ENCODE measurements at places on chromosomes 2 and 18. TPM values are rescaled to one million over a fixed set of nuclear protein-coding genes. Genes with fewer than 3 reads are reported as not detected.
A peak's percentile ranks its signal among the peaks of the same experiment; 100 is the strongest.

Gene IL1RL2
- total RNA-seq, result not detected

Gene ERMN
- not detected for total RNA-seq

Gene GAL3ST2
- not detected for total RNA-seq

Gene RAB6C
- not detected for total RNA-seq

Gene NPAS2
- 5.2 TPM for total RNA-seq

Gene MC2R
- total RNA-seq, result not detected

Gene LIPG
- 3.7 TPM for total RNA-seq

Gene L3MBTL4
- not detected for total RNA-seq

Gene MYCN
- total RNA-seq, result not detected

Gene ZNF2
- 4.1 TPM for total RNA-seq

Gene UGT1A5
- not detected for total RNA-seq

GRCh38 chr2:7899241-7899640, 782.6 kb upstream of the ID2 start:
- no peak for DNase-seq

DNA sequence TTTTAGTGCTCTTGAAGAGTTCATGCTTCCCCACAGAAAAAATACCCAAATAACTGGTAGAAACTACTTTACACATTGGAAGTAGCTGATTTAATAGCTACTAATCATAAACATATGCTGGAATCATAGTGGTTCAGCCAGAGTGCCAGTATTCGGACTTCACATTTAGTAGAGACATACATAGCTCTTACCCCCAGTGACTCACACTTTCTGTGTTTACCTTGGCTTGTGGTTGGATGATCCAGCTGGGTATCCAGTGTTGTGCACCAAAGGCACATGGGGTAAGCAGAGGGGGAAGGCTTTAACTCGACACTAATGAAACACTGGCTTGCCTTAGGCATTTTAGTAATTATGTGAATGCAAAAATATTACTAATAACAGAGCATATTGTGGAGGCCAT, 18.1 kb downstream of the ARHGAP28 start:
- DNase-seq, result peak; percentile 70

DNA sequence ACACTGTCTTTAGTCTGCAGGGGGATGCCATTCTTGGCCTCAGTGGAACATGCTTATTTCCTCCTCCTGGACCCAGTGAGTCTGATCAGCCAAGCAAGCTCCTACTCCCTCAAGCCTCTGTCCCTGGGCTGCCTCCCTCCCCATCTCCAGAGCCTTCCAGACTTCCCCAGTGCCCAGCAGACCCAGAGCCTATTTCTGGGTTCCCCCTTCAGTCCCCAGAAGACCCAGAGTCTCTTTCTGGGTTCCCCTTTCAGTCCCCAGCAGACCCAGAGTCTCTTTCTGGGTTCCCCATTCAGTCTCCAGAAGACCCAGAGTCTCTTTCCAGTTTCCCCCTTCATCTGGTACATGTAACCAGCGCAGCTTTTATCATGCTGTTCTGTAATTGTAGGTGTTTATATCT, 17.0 kb upstream of the PKDCC start:
- no peak for DNase-seq

DNA sequence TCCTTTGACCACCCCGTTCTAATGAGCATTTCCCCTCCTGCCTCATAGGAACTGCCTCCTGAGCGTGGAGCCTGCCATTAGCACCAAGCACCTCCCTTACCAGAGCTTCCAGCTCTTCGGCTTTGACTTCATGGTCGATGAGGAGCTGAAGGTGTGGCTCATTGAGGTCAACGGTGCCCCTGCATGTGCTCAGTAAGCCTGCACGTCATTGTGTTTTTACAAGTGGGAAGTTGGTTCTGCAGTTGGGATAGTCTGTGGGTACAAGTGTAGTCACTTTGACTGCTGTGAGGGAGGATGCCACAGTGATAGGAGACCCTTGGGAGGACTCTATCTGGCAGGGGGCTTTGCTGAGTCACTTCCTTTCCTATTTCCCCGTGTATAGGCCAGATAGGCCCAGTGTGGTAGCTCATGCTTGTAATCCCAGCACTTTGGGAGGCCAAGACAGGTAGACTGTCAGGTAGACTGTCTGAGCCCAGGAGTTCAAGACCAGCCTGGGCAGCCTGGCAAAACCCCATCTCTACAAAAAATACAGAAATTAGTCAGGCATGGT, 22.0 kb upstream of the POLR1B start:
- no peak for DNase-seq

GRCh38 chr2:48725696-48726494, 29.6 kb downstream of the LHCGR start:
- no peak for DNase-seq

GRCh38 chr2:20584399-20585358, 66.2 kb downstream of the HS1BP3 start:
- peak; percentile 98 for DNase-seq

GRCh38 chr2:215793747-215794595, 219.4 kb downstream of the MREG start:
- peak; percentile 84 for DNase-seq

- DNase-seq, result no peak
Observed at GRCh38 chr2:65503746-65504145, 71.3 kb upstream of the SPRED2 start.

GRCh38 chr2:222352981-222353380, 54.2 kb upstream of the PAX3 start:
- no peak for DNase-seq

- DNase-seq, result no peak
Observed at GRCh38 chr18:53603276-53603675, 621.2 kb downstream of the MBD2 start.

- peak; percentile 7 for DNase-seq
Observed at GRCh38 chr2:102770506-102770905, 8.7 kb downstream of the TMEM182 start.

DNA sequence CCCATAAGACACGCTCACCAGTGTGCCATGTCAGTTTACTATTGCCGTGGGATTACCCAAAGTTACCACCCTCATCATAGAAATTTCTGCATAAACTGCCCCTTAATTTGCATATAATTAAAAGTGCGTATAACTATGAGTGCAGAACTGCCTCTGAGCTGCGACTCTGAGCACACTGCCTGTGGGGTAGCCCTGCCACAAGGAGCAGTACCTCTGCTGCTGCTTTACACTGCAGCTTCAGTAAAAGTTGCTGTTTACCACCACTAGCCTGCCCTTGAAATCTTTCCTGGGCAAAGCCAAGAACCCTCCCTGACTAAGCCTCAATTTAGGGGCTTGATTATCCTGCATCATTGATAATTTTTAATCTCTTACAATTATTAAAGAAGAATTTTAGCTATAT, 213.9 kb upstream of the MAP2 start:
- no peak for DNase-seq

DNA sequence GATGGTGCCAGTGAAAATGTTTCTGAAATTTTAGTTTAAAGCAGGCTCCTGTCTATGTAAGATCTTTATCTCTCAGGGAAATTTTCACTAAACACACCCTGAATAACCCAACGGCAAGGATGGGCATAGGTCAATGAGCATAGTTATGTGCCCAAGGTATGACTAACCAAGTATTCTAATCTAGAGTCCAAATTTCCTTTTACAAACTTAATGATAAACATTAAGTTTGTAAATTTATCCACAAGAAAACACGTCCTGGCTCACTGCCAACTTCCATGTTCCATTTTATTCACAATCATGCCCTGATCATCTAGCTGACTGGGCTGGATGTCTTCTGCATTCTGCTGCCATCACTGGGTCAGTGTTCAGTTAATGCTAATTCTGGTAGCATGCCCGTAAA, 151.2 kb downstream of the SRBD1 start:
- no peak for DNase-seq

DNA sequence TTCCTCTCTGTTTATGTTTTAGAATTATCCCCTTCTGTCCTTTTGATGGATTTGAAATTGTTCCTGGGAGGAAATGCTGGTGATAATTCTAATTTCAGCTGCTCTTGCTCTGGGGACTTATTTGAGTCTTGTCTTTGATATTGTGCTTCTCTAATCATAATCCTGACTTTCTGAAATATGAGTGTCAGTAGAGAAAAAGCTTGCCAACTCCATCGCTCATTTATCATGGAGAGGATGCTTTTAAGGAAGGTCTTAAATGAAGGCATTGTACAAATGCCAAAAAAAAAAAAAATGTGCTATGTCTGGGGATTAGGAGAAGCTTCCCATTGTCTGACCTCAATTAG, 159.5 kb downstream of the NYAP2 start:
- no peak for DNase-seq

DNA sequence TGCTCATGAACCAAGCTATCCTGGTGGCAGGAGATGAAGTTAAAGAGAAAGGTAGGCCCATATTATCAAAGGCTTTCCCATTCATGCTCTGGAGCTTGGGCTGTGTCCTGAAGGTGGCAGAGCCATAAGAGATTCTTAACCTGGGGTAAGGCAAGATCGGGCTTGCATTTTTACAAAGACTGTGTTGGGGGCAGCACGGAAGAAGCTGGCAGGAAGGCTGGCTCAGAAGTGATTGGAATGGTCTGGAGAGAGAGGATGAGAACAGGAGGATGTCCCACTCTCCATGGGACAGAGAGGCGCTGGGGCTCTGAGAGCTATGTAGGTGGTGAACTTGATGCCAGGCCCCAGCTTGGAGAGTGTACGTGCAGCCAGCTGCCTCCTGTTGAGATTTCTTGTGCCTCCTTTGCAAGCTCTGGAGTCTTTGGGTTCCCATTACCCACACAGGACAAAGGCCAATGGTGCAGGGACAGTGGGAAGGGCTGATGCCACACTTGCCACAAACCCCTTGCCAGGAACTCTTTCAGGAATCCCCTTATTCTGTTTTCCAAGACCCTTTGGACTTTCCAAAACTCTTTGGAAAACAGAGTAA, 40.6 kb upstream of the FZD5 start:
- DNase-seq, result no peak

GRCh38 chr2:15647622-15648590, 56.2 kb downstream of the DDX1 start:
- no peak for DNase-seq

DNA sequence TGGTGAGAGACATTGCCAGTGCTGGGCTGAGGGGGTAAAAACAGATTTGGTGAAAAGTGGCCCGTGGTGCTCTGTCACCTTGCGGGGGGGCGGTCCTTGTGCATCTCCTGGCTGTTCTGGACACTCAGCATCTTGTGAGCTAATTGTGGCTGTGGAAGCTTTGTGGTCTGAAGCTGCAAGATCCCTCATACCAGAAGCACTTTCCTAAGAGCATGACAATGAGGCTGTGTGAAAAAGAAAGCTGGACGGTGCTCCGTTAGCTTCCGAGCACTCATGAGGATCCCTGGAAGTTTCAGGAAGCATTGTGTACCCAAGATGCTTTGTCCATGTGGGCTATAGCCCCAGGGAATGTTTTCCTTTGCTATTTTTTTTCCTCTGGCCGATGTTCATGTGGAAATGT, 74.5 kb downstream of the CABLES1 start:
- no peak for DNase-seq

GRCh38 chr2:149017116-149017985, 21.1 kb upstream of the LYPD6B start:
- peak; percentile 76 for DNase-seq

GRCh38 chr2:125837128-125837527, 818.8 kb upstream of the GYPC start:
- DNase-seq, result no peak

DNA sequence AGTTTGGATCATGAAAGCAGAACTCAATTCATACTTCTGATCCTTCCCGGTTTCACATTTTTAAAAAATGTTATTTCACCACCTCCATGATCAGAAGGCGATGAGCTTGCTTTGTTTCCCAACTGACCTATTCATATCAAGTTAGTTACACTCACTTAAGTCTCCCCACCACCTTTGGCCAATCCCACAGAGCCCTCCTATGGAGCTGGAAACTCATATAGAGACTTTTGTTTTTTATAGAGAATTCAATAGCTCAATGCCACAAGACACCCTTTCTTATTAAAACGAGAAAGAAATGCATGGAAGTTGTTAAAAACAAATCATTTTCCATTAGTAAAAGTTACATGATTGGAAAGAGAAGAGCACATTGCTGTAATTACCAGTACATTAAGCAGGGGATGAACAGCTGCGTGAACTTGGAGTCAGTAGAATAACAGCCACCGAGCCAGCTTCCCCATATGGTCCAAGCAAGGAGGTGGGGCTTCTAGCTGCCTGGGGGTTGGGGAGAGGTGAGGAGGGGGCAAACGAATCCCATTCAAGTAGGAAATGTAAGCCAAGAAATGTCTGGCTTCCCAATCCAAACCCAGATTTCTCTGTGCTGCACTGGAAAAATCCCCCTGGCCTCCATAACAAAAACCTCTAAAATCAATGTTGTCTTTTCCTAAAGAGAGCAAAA, 614.5 kb downstream of the IRS1 start:
- DNase-seq, result no peak

GRCh38 chr18:46246101-46246500, 141.9 kb downstream of the HAUS1 start:
- no peak for DNase-seq

GRCh38 chr2:12265646-12266045, 451.1 kb upstream of the TRIB2 start:
- no peak for DNase-seq

GRCh38 chr2:22843919-22844537, 541.0 kb upstream of the KLHL29 start:
- no peak for DNase-seq

All from A172 (cell line).